ENCODE measurements at places on chromosomes 13 and 19.

DNA sequence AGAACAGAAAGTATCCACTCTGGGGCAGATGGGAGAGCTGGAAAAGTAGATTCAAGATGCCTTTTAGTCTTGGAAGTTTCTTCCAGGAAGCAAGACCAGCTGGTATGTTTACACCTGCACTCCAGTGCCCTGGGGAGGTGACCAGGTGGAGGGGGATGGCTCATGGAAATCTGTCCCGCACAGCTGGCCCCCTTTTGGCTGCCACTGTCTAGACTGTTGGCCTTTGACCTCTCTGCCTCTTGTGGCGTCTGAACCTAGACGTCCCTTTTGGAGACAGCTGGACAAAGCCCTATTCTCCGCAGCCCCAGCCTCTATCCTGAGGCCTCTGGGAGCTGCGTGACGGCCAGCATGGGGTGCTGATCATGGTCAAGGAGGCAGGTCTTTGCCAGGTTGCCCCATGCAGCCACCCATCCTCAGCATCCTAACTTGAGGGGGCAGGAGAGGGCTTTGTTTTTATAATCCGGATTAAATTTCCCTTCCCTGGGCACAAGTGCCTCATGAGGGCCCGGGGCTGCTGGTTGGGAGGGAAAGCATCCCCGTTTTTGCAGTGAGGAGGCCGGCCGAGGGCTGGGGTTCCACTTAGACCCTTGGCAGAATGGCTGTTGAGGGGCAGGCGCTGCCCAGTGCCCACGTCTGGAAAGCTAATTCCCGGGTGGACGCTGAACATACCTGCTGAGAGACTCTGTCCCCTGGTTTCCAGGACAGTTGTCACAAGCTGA is 17.3 kb upstream of the GDF15 start:
- H3K4me1 ChIP-seq, result peaks cover 34% of the 10 kb centered on the region
- no peak overlapping the region for H3K4me3 ChIP-seq
- no peaks in the 10 kb centered on the region for H3K27me3 ChIP-seq
- DNase-seq, result no peak
- peak overlapping the region; percentile 25 for H3K27ac ChIP-seq
- peaks cover 1% of the 10 kb centered on the region for H3K36me3 ChIP-seq

GRCh38 chr13:109547942-109548341 is 238.4 kb downstream of the IRS2 start:
- no peak overlapping the region for H3K27ac ChIP-seq
- DNase-seq, result no peak
- H3K36me3 ChIP-seq, result no peaks in the 10 kb centered on the region
- no peak overlapping the region for H3K4me3 ChIP-seq

GRCh38 chr13:109422161-109422560 is 364.2 kb downstream of the IRS2 start:
- no peaks in the 10 kb centered on the region for H3K27me3 ChIP-seq
- H3K36me3 ChIP-seq, result no peaks in the 10 kb centered on the region
- no peak overlapping the region for H3K27ac ChIP-seq
- H3K4me1 ChIP-seq, result peaks cover 4% of the 10 kb centered on the region

- DNase-seq, result no peak
- no peak overlapping the region for H3K4me3 ChIP-seq
- H3K27me3 ChIP-seq, result no peaks in the 10 kb centered on the region
- H3K27ac ChIP-seq, result peak overlapping the region; percentile 45
Observed at GRCh38 chr19:4113398-4114088, 10.4 kb downstream of the MAP2K2 start.

- no peaks in the 10 kb centered on the region for H3K27me3 ChIP-seq
- no peak overlapping the region for H3K4me3 ChIP-seq
- no peak for DNase-seq
- peaks cover 5% of the 10 kb centered on the region for H3K4me1 ChIP-seq
- no peak overlapping the region for H3K27ac ChIP-seq
Observed at GRCh38 chr13:95382411-95382810, 81.2 kb upstream of the ABCC4 start.

DNA sequence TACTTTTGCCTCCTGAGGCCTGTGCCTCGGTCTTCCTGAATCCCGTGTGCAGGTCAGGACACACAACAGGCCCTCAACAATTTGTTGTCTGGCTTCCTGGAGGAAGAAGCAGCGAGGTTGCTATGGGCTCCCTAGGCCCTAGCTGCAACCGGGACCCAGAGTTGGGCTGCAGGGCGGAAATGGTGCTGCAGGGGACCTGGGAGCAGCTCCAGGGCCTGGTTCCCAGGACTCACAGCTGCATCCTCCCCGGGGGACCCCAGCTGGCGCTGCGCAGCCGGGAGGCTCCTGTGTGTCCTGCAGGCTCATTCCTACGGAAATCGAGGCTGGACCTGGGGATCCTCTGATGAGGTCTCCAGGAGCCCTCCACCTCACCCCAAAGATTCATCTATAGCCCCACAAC is 999 bp upstream of the TNFAIP8L1 start:
- DNase-seq, result no peak
- H3K4me1 ChIP-seq, result peaks cover 8% of the 10 kb centered on the region
- H3K4me3 ChIP-seq, result no peak overlapping the region
- H3K27ac ChIP-seq, result no peak overlapping the region
- peaks cover 3% of the 10 kb centered on the region for H3K27me3 ChIP-seq
- no peaks in the 10 kb centered on the region for H3K36me3 ChIP-seq

- no peak overlapping the region for H3K4me3 ChIP-seq
- peaks cover 31% of the 10 kb centered on the region for H3K27me3 ChIP-seq
- H3K4me1 ChIP-seq, result peaks cover 10% of the 10 kb centered on the region
Observed at GRCh38 chr13:51818276-51818675, 14.3 kb upstream of the DHRS12 start.

DNA sequence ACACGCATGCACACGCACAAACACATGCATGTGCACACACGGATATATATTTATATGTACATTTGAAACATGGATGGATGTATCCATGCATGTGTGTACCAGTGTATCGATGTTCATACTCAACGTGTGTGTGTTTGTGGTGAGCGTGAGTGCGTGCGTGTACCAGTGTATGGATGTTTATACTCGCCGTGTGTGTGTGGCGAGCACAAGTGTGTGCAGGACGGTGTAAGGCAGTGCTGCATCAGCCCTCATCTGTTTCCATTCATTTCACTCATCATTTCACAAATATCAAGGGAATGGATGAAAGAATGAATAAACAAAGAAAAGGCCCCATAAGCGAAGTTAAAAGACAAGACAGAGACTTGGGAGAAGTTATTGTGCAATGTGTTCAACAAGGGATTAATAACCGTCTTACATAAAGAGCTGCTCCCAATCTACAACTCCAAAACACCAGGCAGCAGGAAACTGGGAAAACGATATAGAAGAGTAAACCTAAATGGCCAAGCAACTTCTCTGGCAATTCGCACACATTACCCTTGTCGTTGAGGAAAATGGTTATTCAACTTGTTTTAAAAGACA is 21.7 kb upstream of the MIER2 start:
- no peak for DNase-seq
- peaks cover 37% of the 10 kb centered on the region for H3K27me3 ChIP-seq
- H3K27ac ChIP-seq, result no peak overlapping the region
- H3K4me3 ChIP-seq, result no peak overlapping the region
